Stimulated activated CD4-positive, alpha-beta T cell treated with anti-CD3 and anti-CD28 coated beads, Interleukin-1b, Interleukin-23, amount 100 ng/mL, for 1 hour (primary cell): ENCODE measurements at places on chromosomes 4 and X.
A peak's percentile ranks its signal among the peaks of the same experiment; 100 is the strongest.

DNA sequence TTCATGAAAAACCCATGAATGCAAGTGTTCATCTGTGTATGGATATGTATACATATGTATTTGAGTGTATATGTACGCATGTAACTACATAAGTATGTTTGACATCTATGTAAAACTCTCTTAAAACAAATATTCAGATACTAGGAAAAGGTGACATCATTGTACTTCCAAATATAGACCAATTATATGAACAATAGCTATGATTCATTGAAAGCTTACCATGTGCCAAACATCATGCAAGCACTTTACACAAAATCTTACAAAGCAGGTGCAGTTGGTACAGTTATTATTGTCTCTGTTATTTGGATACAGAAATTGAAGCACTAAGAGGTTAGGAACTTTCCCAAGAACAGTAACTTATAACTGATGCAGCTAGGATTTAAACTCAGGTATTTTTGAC lies 21.4 kb downstream of the MAGEB17 start:
- DNase-seq, result no peak

- no peak for DNase-seq
Observed at GRCh38 chrX:136674270-136674985, 26.5 kb downstream of the CD40LG start.

- no peak for DNase-seq
Observed at GRCh38 chr4:150248181-150248580, 169.9 kb downstream of the DCLK2 start.

GRCh38 chrX:1537031-1537715 lies at the start of gene P2RY8:
TSS of gene P2RY8 (minus strand) at chrX:1537185. CDS start at chrX:1466558, 70,627 bp downstream.
- peak; percentile 55 for DNase-seq

GRCh38 chr4:110198049-110198434 lies 373 bp downstream of the ELOVL6 start:
- DNase-seq, result no peak

DNA sequence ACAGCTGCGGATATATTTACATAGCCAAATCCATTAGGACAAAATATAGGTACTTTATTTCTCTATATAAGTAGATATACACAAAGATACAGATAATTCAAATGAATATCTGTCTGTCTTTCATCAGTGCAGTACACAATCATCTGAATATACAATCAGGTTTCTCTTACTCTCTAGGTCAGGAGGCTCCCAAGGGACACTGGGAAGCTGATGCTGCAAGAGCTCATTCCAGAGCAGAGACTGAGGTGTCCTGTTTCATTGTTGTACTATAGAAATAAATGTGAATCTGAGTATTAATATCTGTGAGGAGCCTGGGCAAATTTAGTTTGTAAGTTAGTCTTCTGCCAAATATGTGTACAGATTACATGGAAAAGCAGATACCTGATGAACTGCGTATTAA lies 4.2 kb downstream of the TLL1 start:
- DNase-seq, result no peak

- no peak for DNase-seq
Observed at GRCh38 chr4:74543231-74543781, 98.4 kb downstream of the AREG start.

GRCh38 chr4:1870328-1870577 lies 940 bp upstream of the NSD2 start:
- DNase-seq, result peak; percentile 66

GRCh38 chrX:120310861-120311726 lies at the start of gene TMEM255A:
TSS of gene TMEM255A (minus strand) at chrX:120311461. CDS start at chrX:120311309, 152 bp downstream.
- no peak for DNase-seq

- no peak for DNase-seq
Observed at GRCh38 chrX:69795702-69796101, 179.8 kb downstream of the EDA start.

DNA sequence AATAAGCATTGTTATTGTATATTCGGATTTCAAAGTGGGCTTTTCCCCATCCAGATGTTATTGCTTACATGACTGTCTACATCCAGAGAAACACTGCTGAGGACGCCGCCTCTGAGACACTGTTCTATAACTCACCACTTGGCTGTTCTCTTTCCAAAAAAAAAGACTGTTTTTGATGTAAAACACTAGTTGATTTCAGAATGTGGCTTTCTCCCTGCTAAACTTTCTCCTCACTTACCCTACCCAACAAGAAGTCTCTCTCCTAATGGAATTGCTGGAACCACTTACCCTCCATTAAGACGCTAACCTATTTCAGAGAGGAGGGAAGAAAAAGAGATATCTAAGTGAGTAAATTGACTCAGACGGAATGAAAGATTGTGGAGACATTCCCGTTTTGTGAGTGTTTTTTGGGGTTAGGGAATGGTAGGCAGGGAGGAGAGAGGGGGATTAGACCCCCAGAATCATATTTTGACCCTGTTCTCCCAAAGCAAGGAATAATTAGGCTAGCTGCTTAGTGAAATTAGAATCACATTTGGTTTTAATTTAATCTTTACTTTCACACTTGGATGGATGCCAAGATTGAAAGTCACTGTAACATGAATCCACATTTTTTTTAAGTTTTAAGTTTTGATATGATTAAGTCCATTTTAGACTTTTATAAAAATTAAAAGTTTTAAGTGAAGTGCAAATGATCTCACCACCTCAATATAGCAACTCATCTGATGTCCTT lies 174.9 kb downstream of the CHIC2 start:
- no peak for DNase-seq

- no peak for DNase-seq
Observed at GRCh38 chrX:115058276-115058675, 40.9 kb upstream of the IL13RA2 start.

DNA sequence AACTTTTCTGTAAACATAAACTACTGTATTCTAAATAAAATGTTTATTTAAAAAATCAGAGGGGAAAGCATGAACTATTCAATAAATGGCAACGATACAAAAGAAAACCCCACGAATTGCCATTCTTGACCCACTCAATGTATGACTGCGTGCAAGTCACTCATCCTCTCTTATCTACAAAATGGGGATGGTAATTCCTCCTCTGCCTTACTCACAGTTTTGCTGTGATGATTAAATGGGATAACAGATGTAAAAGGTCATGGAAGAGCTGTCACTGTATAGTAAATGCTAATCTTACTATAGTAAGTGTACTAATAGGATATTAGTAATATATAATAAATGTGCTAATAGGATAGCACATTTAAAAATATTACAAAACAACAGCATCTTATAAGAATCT lies 173.4 kb downstream of the SCFD2 start:
- no peak for DNase-seq

DNA sequence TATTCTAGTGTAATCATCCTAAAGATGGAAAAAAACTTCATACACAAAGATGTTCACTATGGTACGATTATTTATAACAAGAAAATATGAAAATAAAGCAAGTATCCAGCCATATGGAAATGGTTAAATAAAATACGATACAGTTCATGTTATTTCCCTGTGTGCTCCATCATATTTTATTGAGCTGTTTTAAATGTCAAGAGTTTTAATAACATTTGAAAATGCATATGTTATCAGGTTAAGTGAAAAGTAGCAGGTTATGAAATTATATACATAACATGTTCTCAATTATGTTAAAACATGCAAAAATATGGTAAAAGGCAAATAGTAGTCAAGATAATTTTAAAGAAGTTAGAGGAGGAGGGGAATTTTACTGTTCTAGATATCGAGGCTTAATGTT lies 192.0 kb downstream of the HNRNPD start:
- no peak for DNase-seq

DNA sequence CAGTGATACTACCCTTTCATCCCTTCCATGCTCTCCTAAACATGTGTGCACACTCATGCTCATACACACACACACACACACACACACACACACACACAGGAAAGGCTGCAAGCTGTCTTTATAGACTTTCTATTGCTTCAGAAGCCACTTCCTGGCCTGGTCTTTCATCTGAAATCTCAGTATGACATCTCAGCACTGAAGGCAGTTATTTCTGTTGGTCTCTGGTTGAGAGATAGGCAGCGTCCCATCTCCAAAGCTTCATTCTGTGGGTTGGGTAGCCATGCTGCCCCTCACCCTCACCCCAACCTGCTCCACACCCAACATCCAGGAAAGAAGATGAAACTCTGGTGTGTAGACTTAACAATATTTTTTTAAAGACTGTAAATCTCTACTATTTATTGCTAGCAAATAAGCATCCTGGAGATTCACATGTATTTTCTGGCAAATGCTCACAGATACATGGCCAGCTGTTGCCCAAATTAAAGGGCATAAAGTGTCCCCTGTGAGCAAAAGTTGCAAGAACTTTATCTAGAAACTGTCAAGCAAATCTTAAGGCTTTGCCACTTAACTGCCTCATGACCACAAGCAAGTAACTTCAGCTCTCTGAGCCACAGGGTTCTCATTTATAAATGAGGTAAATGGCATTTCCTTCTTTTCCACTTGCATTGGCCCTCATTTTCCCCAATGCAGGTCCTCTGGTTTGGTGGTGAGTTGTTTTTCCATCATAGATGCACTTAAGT lies 189.8 kb upstream of the AFF2 start:
- DNase-seq, result peak; percentile 2

GRCh38 chrX:139207655-139208054 lies 322.9 kb upstream of the F9 start:
- no peak for DNase-seq

DNA sequence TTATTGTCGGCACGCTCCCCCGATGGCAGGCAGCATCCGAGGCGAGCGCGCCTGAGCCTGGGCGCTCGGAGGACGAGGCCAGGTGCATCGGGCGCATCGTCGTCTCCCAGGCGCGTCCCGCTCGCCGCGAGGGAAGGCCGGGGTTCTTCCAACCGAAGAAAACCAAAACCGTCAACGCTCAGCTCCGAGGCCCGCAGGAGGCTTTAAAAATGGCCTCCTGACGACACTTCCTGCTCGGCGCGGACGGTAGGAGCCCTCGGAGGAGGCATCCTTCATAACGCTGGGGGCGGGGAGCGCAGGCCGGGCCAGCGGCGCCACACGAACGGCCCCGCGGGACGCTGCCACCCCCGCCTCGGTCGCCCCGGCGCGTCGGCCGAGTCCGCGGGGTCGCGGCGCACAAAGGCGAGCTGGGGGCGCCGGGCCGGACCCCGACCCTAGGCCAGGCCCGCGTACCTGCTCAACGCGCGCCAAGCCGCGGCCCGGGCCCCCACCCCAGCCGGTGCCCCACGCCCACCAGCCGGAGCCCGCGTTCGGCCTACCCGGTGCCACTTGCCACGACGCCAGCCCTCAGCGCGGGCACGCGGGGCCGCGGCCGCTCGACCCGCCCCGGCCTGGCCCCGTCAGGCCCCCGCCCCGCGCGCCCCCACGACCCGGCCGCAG lies 501 bp downstream of the ZNF518B start:
- DNase-seq, result no peak

DNA sequence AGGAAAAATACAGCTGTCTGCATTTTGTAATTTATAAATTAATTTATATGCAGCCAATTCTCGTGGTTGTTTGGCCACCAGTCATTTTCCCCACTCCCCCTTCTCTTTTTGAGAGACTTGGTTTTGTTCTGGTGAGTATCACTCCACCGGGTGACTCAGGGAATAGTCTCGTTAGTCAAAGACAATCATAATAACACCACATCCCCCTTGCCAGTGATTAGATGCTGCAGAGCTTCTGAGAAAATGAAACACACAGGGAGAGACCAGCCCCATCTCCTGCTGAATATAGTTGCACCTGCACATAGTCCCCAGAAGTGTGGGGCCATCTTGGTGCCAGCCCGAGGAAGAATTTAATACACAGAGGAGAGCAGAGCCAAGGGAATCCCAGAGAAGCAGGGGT lies 8.0 kb upstream of the FNIP2 start:
- no peak for DNase-seq

DNA sequence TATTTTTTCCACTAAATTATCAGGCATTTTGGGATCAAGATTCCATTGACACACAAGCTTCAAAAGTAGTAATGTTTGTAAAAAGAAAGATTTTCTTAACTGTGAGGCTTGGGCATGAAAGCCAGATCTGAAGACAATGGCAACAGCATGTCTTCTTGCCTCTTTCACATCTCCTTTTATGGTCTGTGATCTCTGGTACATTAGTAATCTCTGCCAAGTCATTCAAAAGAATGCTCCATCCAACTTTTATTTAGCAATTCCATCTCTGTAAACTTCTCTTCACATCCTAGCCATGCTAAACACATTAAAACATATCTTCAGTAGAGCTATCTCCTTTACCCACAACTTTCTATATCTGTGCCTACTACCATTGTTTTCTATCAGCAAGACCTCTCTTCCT lies 465.4 kb downstream of the FAT4 start:
- DNase-seq, result no peak

GRCh38 chrX:41600291-41600690 lies 88.5 kb upstream of the GPR34 start:
- DNase-seq, result no peak

DNA sequence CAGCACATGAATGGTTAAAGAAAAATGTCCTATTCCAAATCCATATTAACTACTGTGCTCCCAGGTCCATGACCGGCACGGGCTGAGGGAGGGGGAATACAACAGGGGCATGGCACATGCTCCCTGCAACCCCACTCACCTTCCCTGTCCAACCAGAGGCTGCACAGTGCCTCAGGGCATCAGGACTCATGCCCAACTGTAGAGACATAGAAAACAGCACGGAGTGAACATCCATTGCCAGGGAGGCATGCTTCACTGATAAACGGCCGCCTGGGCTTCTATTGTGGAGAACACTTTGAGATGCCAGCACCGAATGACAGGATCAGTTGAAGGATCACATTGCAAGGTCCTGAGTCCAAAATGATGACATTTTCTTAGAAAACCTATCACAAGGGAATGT lies 140.6 kb downstream of the STK32B start:
- DNase-seq, result no peak

- DNase-seq, result no peak
Observed at GRCh38 chrX:109704563-109704962, 28.5 kb downstream of the ACSL4 start.

DNA sequence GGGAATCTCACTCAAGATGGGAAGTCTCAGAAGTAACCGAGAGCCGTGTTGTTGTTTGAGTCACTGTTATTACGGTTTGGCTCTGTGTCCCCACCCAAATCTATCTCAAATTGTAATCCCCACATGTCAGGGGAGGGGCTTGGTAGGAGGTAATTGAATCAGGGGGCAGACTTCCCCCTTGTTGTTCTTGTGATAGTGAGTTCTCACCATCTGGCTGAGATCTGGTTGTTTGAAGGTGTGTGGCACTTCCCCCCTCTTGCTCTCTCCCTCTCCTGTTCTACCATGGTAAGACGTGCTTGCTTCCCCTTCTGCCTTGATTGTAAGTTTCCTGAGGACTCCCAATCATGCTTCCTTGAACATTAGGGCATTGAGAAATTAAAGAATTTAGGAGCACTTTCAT lies 37.0 kb downstream of the HAND2 start:
- DNase-seq, result no peak

DNA sequence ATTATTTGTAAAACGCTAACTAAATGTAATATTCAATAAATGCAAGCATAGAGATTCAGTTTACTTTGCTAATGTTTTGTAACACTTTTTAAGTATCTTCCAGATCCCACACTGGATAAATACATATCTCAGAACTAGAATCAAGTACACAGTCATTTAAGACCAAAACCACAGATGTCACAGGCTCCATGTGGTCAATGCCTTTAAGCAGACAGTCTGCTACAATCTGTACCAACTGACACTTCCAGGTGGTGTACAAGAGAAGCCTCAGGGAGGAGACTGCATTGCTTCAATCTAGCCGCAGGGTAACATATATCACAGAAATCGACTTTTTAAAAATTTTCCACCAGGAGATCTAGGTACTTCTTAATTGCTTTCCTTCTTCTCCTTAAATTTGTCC lies 229.6 kb upstream of the DIAPH2 start:
- DNase-seq, result no peak

GRCh38 chr4:169660929-169661328 lies 40.6 kb downstream of the CLCN3 start:
- no peak for DNase-seq

GRCh38 chr4:158964114-158964727 lies 138.7 kb upstream of the RAPGEF2 start:
- no peak for DNase-seq
